ENCODE measurements at places on chromosomes 5 and 9. TPM values are rescaled to one million over a fixed set of nuclear protein-coding genes. Genes with fewer than 3 reads are reported as not detected.

DNA sequence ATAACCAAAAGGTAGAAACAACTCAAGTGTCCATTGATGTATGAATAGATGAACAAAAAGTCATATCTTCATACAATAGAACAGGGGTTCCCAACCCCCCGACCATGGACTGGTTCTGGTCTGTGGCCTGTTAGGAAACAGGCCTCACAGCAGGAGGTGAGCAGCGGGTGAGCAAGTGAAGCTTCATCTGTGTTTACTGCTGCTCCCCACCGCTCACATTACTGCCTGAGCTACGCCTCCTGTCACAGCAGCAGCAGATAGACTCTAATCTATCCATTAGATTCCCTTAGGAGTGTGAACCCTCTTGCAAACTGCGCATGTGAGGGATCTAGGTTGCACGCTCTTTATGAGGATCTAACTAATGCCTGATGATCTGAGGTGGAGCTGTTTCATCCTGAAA lies 478.0 kb downstream of the BRINP1 start:
- no peak overlapping the region for H3K4me3 ChIP-seq
- H3K27me3 ChIP-seq = no peaks in the 10 kb centered on the region
- no peak overlapping the region for H3K27ac ChIP-seq
- no peaks in the 10 kb centered on the region for H3K4me1 ChIP-seq

GRCh38 chr5:35810601-35811000 lies 46.1 kb upstream of the IL7R start:
- DNase-seq = no peak
- H3K4me1 ChIP-seq = no peaks in the 10 kb centered on the region
- no peaks in the 10 kb centered on the region for H3K36me3 ChIP-seq
- no peak overlapping the region for H3K4me3 ChIP-seq
- no peaks in the 10 kb centered on the region for H3K27me3 ChIP-seq

GRCh38 chr9:99090336-99091130 lies 14.4 kb upstream of the TGFBR1 start:
- H3K27me3 ChIP-seq = no peaks in the 10 kb centered on the region
- H3K36me3 ChIP-seq = no peaks in the 10 kb centered on the region
- H3K4me1 ChIP-seq = no peaks in the 10 kb centered on the region

IL31RA gene
- total RNA-seq = 0.90 TPM

APC gene
- 39.6 TPM for total RNA-seq

All from endothelial cell of umbilical vein (primary cell).